NCI-H2081 (cell line): ENCODE measurements at places on chromosomes 3 and 15.

GRCh38 chr3:30518181-30518864 is 88.1 kb upstream of the TGFBR2 start:
- DNase-seq = peak; percentile 3

- DNase-seq = peak; percentile 4
Observed at GRCh38 chr3:96294143-96294542, 520.3 kb upstream of the EPHA6 start.

GRCh38 chr3:120661106-120661905 is 20.7 kb downstream of the HGD start:
- no peak for DNase-seq

DNA sequence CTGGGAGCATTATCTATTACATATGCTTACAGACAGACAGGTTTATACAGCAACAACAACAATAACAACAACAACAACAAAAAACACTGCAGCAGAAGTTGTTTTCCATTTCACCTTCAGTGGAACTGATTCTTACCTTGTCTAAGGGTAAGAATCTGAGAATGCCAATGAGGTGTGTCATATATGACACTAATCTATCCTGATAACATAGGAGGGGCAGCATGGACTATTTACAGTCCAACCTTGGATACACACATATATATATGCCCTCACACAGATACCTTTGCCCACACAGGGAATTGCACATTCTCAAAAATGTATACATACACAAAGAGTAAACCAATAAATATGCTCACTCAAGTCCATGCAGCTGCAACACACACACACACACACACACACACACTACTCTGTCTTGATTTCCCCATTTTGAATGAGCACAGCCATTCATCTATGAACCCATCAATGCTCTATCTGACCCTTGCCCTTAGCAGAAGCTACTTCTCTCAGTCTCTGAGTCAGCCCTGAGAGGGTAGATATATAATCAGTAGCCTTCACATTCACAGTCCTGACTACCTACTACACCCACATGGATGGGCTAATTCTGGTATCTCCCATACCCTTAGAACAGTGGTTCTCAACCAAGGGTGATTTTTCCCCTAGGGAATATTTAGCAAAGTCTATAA is 9.7 kb upstream of the TRANK1 start:
- no peak for DNase-seq
